ENCODE measurements at places on chromosomes 13 and 19.

- DNase-seq, result no peak
Observed at GRCh38 chr19:37980419-37981170, 73.6 kb downstream of the SIPA1L3 start.

- DNase-seq, result no peak
Observed at GRCh38 chr13:59665732-59666131, 498.0 kb downstream of the DIAPH3 start.

DNA sequence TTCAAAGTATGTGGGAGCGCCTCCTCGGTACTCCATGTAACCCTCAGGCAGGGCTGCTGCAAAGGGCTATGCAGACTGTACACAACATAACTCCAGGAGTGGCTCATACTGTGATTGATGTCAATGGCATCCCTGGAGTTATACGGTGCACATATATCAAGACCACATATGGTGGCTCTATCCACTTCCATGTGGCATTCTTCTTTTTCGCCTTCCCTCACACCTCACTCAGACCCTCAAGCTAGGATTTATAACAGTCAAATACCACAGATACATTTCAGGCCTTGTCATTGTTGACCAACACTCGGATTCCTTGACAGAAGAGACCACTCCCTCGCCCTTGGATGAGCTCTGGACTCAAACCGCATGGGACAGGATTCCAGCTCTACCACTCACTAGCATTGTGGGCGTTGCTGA, 11.3 kb upstream of the UBL3 start:
- DNase-seq, result no peak

DNA sequence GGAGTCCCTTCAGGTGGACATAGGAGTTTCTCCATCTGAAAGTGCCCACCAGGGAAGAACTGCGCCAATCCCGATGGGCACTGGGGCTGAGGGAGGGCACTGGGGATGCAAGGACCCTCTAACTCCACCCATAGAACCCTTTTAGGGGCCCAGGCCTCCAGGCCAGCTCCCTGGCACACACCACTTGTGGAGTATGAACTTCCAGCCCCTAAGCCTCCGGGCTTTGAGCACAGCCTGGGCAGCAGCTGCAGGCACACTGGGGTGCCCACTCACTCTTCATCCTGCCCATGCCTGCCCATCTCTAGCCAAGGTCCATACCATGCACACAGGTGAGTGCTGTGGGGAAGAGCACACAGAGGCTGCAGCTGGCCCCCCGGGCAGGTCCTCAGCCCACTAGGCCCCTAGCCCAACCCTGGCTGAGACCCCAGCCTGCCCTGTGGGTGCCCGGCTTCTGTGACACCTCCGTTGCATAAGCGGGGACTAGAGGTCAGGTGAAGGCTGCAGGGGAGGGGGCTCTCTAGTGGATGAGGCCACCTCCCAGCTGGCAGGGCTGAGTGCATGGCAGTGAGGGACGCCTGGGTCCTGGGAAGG, 14.6 kb upstream of the SLC7A10 start:
- DNase-seq, result no peak

- DNase-seq, result no peak
Observed at GRCh38 chr13:25177012-25177411, 4.9 kb upstream of the AMER2 start.

DNA sequence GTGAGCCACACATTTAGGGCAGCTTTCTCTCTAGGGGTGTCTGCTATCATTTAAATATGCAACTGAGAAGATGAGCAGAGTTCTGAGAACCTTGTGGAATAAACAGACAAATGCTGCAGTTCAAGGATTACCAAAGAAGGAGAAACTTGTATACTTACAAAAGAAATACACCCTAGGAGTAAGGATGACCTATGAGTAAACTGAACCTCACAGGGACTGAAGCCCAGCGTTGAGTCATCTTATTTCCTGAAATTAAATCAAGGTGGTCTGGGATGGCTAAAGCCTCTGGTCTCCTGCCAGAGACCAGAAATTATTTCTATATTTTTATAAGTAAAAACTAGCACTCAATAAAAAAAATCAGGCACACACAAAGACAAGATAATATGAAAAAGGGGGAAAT, 40.1 kb downstream of the FAM216B start:
- no peak for DNase-seq

DNA sequence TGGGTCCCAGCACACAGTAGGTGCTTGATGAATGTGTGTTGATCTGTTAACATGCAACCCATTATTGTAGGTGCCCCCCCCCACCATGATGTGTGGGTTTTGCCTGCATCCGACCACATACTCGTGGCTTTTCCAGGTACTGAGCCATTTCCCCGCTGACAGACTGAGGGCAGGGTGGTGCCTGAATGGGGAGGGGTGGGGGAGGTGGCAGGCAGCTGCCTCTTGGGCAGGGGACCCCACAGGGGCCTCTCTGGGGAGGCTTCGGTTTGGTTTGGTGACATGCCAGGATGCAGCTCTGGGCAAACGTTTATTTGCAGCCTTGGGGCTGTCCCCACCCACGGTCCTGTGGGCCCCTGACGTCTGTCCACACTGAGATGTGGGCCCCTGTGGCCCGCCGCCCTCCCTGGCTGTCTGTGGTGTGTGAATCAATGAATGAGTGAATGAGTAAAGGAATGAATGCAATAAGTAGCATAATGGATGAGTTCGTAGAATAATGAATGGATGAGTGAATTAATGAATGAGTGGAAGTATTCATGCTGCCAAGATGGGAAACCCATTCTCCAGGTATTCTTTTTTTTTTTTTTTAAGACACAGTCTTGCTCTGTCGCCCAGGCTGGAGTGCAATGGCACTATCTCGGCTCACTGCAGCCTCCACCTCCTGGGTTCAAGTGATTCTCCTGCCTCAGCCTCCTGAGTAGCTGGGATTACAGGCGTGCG, 9.0 kb upstream of the JUND start:
- DNase-seq, result peak; percentile 62

- DNase-seq, result no peak
Observed at GRCh38 chr13:55893540-55893939, 1247.2 kb upstream of the PRR20A start.

- DNase-seq, result no peak
Observed at GRCh38 chr19:7076151-7076550, 6.6 kb downstream of the ZNF557 start.

All from hematopoietic multipotent progenitor cell (in vitro differentiated cells).